ENCODE measurements at places on chromosomes 7 and 10.

DNA sequence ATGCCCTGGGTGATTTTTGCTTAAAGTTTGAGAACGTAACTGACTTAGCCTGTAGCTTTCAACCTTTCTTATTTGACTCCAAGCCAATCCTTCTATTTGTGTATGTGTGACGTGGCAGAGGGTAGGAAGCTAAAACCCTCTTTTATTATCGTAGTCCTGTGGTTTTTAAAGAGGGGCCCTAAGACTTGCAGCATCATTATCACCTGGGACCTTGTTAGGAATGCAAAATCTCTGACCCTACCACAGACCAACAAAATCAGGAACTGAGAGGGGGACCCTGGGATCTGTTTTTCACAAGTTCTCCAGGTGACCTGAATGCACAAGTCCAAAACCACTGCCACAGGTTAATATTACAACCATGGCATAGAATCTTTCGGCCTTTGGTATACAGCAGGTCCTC is 80.1 kb downstream of the OSBPL3 start:
- no peak for DNase-seq

DNA sequence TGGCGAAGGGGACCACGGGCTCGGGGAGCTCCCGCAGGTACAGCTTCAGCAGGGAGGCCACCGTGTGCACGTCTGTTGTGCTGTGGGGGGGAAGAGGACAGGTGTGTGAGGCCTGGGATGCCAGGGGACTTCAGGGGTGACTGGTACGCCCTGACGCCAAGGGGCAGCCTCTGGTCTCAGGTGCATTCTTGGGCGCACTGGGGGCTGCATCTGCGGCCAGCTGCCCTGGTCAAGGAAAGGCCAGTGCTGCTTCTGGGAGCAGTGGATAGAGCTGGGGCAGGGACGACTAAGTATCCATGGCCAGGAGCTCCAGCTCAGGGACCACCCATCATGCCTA is 148.5 kb downstream of the MAPK8 start:
- no peak for DNase-seq

GRCh38 chr7:48611993-48612392 is 312.4 kb upstream of the CDC14C start:
- DNase-seq, result no peak

- no peak for DNase-seq
These were observed 48.8 kb downstream of the DLD start for GRCh38 chr7:107939573-107940489.

- no peak for DNase-seq
These were observed 33.3 kb downstream of the GNA12 start for GRCh38 chr7:2810682-2811415.

DNA sequence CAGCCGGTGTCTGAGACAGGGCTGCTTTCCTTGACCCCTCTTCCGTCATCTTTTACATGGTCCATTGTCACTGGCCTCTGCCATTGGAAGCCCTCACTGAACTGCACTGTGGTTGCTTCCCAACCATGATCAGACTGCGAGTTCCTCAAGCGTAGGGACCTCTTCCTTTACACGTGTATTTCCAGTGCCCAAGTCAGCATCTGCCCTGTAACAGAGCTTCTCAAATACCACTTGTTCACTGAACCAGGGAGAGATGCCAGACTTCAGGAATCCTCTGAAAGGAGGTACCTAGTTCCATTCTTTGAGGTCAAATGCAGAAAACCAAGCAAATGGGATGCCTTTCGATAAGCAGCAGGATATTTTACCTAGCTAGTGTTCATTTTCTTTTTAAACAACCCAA is 145.1 kb downstream of the NRP1 start:
- DNase-seq, result no peak

DNA sequence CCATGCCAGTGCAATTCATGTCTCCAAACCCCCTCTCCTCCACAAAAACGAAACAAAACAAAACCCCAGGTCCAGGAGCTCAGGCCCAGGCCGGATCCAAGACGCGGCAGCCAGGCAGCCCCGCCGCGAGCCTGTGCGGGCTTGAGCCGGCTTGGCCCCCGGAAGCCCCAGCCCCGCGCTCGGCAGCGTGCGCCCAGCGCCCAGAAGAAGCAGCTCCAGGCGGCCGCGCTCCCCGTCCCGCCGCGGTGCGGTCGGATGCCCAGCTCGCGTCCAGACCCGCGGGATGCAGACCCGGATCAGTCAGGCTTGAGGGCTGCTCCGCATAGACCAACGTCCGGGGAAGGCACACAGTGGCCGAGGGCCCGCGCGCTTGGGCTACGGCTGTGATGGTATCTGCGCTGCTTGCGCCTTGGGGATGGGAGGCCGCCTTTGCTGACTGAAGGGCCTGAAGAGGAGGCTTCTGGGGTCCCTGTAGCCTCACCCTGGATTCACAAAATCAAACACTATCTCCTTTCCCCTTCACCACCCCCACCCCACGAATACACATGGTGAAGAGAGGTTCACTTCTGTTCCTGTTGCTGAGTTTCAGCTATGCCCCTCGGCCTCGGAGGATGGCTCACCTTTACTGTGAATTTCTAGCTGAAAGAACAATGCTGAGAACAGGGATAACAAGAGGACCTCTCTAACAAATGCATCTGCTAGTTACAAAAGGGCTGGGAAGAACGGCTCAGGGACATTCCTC is 79.9 kb upstream of the EN2 start:
- no peak for DNase-seq

GRCh38 chr10:84329196-84329611 is 815 bp downstream of the CCSER2 start:
- DNase-seq, result no peak
